ENCODE measurements at places on chromosomes 5 and 9.

DNA sequence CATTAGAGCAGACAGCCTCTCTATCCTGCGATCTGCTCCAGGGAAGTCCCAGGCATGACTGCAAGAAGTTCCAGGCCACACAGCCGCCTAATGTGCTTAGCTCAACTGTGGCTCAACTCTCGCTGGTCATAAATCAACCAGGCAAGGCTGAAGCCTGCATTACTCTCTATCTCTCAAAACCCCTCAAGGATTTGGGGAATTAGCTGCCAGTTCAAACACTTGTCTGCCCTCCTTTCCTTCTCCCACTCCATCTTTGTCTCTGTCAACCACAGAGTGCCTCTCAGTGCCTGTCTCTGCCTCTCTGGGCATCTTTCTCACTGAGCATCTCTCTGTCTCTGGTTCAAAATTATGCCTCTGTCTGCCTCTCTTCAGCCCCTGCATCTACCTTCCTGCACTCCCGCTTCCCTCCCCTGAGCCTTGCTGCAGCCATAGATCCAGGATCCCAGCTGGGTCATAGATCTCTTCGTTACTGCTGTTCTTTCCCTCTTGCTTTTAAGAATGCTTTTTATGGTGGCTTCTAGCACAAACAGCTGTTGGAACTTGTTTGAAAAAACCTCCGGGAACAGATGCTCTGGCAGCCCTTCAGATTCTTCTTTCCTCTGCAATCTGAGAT, 27.9 kb upstream of the GALNT10 start:
- DNase-seq: no peak

DNA sequence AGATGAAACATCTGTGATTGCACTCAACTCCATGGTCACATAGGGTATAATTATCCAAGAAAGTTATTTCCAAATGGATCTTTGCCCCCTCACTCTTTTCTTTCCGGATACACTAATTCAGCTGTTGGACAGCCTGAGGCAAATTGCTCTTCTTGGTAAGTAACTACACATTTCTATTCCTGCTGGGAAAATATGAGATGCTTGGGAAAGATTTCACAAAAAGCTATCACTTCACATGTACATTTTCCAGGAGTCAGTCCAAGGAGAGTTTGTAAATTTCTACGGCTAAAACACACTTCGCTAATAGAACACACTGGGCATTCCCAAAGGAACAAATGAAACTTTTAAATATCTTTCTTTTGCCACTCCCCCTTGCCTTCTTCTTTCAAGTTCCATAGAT, 123.0 kb upstream of the GRIA1 start:
- no peak for DNase-seq

GRCh38 chr5:138840103-138840502, 35.0 kb downstream of the LRRTM2 start:
- no peak for DNase-seq

- no peak for DNase-seq
Measured at GRCh38 chr5:73922224-73922623, 296.2 kb downstream of the ARHGEF28 start.

GRCh38 chr5:68381060-68381459, 165.5 kb downstream of the PIK3R1 start:
- no peak for DNase-seq

DNA sequence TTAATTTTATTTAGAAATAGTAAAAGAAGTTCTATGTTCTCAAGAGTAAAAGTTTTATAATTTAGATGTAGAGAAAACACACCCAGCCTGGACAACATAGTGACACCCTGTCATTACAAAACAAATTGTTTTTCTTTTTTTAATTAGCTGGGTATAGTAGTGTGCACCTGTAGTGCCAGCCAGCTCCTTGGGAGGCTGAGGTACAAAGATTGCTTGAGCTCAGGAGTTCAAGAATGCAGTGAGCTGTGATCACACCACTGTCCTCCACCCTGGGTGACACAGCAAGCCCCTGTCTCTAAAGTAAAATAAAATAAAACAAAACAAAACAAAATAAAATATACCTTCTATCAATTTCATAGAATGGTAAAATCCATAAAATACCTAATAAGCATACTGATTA, 1017.8 kb upstream of the DMAC1 start:
- DNase-seq: no peak

DNA sequence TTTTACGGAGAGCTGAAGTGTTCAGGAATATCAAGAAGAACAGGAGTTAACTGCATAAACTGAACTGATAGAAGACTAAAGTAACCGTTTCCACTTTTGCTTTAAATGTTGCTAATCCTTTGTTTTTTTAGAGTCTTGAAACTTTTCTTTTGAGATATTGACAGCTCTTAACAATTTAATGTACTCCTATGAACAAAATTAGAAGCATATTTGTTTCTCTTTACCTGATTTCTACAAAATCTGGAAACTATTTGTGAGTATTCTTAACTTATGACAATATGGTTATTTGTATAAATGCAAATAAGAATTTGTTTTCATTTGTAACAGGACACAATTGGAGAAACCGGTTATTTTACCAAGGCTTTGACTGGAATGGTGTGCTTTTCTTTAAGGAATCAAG, 89.5 kb upstream of the FAM120A start:
- no peak for DNase-seq

DNA sequence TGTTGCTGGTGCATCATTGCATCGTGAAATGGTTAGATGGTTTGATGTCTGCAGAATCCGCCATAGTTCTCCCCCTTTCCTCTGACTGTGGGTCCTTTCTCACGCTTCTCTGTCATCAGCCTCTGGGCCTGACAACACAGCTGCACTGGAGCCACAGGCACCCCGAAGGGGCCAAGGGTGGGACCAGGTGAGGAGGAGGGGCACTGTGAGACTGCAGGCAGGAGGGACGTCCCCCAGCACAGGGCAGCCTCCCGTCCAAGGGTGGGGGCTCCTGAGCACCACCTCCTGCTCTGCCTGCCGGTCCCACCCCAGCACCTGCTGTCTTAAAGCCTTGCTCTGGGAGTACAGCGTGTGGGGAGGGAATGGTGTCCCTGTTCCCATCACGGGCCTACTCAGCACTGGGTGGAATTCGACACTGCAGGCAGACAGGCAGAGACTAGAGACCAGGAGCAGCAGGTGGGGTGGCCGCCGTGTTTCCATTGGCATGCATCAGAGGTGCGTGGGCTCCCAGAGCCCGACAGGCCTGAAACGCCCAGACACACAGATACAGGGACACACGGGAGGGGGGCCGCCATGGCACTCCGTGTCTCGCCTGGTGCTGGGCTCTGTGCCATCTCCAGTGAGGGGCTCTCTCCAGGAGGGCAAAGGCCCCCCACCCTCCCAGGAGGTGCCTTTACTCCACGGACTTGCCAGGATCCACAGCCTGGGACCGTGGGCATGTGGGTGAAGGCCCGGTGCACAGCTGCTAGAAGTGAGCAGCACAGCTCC, 15.0 kb downstream of the CACNA1B start:
- DNase-seq: no peak

DNA sequence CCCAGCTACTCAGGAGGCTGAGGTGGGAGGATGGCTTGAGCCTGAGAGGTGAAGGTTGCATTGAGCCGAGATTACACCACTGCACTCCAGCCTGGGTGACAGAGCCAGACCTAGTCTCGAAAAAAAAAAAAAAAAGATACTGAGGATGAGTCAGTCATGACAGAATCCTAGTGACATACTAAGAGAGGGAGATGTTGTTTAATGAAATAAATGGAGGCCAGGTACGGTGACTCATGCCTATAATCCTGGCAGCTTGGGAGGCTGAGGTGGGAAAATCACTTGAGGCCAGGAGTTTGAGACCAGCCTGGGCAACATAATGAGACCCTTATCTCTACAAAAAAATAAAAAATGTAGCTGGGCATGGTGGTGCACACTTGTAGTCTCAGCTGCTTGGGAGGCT, 107.2 kb downstream of the ZFAND5 start:
- DNase-seq: no peak

- DNase-seq: no peak
Measured at GRCh38 chr5:23139338-23140171, 286.4 kb upstream of the CDH12 start.

DNA sequence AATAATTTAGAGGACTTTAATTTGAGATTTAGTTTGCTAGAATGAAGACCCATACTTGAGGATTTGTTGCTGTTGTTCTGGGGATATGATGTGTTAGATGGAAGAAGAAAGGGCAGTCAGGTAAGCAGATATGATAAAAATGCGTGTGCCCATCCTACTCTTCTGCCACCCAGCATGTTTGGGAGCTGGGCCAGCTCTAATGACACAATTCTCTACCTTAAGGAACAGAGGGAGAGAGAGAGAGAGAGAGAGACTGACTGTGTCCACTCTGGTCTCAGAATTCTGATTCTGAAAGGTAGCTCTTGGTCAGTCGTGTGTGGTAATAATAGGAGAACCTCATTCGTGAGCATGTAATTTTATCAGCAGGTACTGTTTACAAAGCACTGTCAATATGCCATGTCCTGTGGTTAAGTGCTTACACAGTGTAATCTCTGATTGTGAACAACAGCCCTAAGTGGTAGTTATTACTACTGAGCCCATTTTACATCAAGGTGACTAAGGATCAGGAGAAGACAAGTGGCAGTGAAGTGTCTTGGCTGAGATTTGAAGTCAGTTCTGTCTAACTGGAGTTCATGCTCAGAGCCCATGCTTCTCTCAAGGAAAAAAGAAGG, 307.4 kb upstream of the SEMA6A start:
- DNase-seq: no peak

- DNase-seq: no peak
Measured at GRCh38 chr9:96674906-96675538, 19.9 kb upstream of the PRXL2C start.
